ENCODE measurements at places on chromosomes 5 and 9.

- no peak for DNase-seq
Observed at GRCh38 chr9:101419863-101420262, 15.7 kb downstream of the ALDOB start.

GRCh38 chr5:57033103-57033502, 81.2 kb upstream of the MIER3 start:
- no peak for DNase-seq

DNA sequence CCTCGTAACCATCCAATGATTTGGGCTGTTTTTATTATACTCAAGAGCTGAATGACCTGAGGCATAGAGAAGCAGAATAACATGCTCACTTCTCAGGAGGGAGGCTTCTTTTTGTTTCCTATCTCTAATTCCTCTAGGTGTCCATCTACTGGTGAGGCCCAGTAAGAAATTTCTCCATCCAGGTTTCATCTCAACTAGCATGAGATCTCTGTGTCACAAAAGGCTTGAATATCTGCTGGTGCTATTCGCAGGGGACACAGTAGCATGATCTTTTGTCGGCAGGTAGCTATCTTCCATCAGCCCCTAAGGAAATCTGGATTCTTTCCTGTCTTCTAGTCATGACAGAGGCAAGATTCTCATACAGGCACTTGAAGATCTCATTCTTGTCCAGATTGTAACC, 8.9 kb downstream of the IFNE start:
- DNase-seq: no peak

DNA sequence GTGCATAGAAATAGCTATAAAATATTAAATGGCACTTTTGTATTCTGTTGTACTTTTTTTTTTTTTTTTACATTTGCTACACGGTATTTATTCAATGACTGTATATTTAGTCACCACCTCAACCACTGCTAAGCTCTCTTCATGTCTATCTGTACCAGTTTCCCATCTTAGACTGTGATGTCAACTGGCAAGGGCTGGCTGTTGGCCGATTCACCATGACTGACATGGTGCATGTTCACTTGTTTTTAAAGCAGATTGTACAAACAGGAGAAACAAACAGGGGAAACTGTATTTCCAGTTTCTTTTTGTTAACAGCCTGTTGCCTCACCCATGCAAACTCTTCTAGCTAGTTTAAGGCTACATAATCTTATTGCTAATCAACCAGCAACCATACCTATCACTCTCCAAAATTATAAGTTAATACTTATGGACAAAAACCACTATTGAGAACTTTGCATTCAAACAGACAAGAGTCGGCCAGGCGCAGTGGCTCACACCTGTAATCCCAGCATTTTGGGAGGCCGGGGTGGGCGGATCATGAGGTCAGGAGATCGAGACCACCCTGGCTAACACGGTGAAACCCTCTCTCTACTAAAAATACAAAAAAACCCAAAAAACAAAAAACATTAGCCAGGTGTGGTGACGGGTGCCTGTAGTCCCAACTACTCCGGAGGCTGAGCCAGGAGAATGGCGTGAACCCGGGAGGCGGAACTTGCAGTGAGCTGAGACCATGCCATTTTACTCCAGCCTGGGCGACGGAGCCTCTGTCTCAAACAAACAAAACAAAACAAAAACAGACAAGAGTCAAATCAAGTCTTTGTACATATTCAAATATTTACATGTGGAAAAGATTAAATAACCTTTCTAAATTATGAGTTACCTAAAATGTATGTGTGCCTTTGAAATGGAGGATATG, 13.2 kb downstream of the ZFAND5 start:
- DNase-seq: no peak

GRCh38 chr9:70374962-70375618, 39.4 kb downstream of the KLF9 start:
- DNase-seq: no peak

GRCh38 chr5:94694671-94695070, 76.2 kb downstream of the SLF1 start:
- DNase-seq: no peak

- DNase-seq: no peak
Observed at GRCh38 chr5:89988129-89988810, 421.3 kb downstream of the CETN3 start.
